ENCODE measurements at places on chromosomes 5 and 9. TPM values are rescaled to one million over a fixed set of nuclear protein-coding genes. Genes with fewer than 3 reads are reported as not detected.

GRCh38 chr5:50702615-50703366 lies 36.4 kb downstream of the PARP8 start:
- H3K27ac ChIP-seq, result no peak overlapping the region
- H3K4me1 ChIP-seq, result peaks cover 93% of the 10 kb centered on the region
- no peaks in the 10 kb centered on the region for H3K27me3 ChIP-seq
- no peak for DNase-seq
- H3K4me3 ChIP-seq, result no peak overlapping the region

GRCh38 chr5:123147128-123147715 lies 58.2 kb downstream of the PRDM6 start:
- H3K27me3 ChIP-seq, result no peaks in the 10 kb centered on the region
- no peak overlapping the region for H3K27ac ChIP-seq

The RGS7BP gene
- total RNA-seq, result not detected

GRCh38 chr5:77066823-77067442 lies 20.2 kb downstream of the ZBED3 start:
- no peak overlapping the region for H3K4me3 ChIP-seq
- no peaks in the 10 kb centered on the region for H3K27me3 ChIP-seq
- H3K4me1 ChIP-seq, result no peaks in the 10 kb centered on the region
- no peak overlapping the region for H3K27ac ChIP-seq
- no peak for DNase-seq

The HOMER1 gene
- 1.5 TPM for total RNA-seq

DNA sequence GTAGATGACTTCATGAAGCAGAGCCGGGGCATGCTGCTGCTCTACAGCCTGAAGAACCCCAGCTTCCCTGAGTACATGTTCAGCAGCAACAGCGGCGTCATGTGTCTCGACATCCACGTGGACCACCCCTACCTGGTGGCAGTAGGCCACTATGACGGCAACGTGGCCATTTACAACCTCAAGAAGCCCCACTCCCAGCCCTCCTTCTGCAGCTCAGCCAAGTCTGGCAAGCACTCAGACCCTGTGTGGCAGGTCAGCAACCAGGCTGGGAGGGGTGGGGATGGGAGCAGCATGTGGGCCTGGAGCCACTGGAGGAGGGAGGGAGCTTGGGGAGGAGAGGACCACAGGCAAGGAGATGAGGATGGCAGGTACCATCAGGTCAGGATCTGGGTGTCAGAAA lies 16.2 kb downstream of the ENHO start:
- H3K4me3 ChIP-seq, result no peak overlapping the region
- no peak for DNase-seq
- H3K36me3 ChIP-seq, result no peaks in the 10 kb centered on the region

- DNase-seq, result no peak
- no peak overlapping the region for H3K4me3 ChIP-seq
- no peaks in the 10 kb centered on the region for H3K4me1 ChIP-seq
- H3K27ac ChIP-seq, result no peak overlapping the region
Measured at GRCh38 chr9:77454663-77455062, 193.5 kb downstream of the GNA14 start.
